ENCODE measurements at places on chromosomes 16 and 17.
A peak's percentile ranks its signal among the peaks of the same experiment; 100 is the strongest.

GRCh38 chr16:13982451-13982850 lies 62.5 kb downstream of the ERCC4 start:
- no peak for DNase-seq

GRCh38 chr16:86984991-86985647 lies 332.1 kb downstream of the C16orf95 start:
- no peak for DNase-seq

DNA sequence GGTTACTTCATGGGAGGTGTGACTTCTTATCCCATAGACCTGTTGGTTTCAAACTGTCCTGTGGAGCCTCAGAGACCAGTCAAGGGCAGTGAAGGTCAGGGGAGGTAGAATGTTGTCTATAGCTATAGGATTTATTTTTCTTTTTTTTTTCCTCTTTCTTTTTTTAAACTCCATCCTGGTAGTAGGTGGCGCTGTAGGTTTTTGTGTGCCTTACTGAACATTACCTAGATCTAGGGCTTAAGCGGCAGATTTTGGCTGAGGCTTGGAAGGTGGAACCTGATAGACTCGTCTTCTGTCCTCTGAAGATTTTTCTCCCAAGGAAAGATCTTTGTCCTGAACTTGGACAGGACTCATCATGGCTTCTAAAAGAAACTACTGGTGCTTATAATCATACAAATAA lies 8.2 kb upstream of the LASP1NB start:
- peak; percentile 1 for DNase-seq

DNA sequence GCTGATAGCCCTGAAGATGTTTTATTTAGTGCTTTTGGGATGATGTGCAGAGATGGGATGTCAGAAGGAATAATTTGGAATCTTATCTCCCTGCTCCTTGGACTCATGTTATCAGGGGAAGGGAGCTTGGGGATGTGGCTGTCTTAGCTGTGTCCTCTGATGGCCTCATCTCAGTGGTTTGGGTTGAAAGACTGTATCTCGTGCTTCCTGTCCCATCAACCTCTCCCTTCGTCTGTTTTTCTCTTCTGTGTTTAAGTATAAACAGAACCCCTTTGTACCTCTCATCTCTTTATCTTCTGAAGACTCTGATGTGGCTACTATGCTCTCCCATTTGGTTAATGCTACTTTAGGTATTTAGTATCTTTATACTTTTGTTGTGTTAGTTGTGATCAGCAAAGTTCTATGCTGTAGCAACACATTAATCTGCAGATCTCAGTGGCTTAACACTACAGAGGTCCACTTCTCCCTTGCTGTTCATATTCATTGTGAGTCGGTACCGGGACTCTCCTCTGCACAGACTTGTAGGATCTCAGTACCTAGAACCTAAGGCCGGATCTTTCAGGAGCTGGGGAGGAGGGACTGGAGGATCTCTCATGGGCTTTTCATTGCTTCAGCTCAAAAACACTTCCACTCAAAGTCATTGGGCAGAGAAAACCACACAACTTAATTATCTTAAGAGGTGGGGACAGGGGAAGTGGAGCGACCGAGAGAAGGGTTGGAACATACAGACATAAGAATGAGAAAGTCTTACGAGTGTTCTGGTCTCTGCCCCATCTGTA lies 28.8 kb downstream of the PRKCA start:
- peak; percentile 33 for DNase-seq

DNA sequence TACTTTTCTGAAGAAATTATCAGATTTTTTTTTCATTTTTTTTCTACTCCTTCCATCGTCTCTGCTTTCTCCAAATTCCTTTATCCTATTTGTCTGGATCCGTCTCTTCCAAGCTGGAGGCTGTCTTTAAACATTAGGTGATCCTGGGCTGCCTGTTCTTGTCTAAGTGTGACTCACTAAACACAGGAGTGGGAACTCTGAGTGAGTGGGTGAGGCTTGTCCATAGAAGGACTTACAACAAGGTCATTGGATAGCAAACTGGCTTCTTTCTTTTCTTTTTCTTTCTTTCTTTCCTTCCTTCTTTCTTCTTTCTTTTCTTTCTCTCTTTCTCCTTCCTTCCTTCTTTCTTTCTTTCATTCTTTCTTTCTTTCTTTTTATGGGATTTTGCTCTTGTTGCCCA lies 18.2 kb downstream of the ALOX15 start:
- DNase-seq = no peak

DNA sequence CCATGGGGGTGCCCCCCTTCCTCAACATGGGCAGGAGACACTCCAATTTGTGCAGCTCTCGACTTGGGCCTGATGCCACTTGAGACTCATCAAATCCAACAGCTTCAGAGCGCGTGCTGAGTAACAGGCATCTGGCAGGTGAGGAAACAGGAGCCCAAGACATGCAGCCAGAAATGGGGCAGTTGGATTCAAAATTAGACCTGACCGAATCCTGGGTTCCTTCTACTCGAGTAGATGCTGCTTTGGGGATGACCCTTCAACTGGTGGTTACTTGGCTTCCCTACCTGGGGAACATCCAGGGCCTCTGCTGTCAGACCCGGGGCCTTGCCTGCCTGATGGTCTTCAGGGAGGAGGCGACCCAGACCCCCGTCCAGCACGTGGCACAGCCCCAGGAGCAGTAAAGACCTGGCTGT lies 488 bp upstream of the NTN3 start:
- no peak for DNase-seq

DNA sequence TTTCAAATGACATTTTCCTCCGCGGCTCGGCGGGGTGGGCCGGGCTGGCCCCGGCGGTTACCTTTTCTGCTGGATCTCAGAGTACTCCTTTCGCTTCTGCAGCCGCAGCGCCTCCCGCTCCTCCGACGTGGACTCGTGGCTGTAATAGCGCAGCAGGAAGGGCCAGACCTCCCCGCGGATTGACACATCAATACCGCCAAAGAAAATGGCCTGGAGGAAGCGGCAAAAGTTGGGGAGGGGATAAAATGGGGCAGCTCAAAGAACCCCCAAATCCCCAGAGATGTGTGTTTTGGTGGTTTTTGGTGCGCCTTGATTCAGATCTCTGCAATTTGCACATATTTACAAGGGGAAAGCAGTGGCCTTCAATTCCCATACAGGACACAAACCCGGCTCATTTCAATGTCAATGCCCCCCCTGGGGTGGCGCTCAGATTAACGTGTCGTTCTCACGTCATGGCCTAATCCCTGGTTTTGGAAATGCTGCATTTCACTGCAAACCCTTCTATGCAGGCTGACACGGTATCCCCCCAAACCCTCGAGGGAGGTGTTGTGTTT lies 85.9 kb downstream of the TBC1D16 start:
- no peak for DNase-seq

GRCh38 chr17:2542456-2542855 lies 30.8 kb upstream of the METTL16 start:
- no peak for DNase-seq

GRCh38 chr16:67910158-67910557 lies 17.1 kb downstream of the PSKH1 start:
- peak; percentile 67 for DNase-seq

DNA sequence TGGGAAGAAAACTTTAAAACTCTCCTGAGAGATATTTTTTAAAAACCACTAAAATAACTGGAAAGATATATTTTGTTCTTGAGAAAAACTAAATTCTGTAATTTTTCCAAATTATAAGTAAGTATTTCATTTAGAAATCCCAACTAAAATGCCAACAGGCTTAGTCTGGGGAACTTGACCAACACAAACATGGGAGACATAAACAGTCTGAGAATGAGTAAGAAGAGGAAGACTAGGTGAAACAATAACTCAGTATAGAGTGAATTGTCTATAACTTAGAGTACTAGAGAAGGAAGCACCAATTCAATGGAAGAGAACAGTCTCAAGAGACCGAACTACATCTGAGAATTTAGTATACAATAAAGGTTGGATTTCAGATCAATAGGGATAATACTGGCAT lies 2.9 kb downstream of the CMTM1 start:
- no peak for DNase-seq

DNA sequence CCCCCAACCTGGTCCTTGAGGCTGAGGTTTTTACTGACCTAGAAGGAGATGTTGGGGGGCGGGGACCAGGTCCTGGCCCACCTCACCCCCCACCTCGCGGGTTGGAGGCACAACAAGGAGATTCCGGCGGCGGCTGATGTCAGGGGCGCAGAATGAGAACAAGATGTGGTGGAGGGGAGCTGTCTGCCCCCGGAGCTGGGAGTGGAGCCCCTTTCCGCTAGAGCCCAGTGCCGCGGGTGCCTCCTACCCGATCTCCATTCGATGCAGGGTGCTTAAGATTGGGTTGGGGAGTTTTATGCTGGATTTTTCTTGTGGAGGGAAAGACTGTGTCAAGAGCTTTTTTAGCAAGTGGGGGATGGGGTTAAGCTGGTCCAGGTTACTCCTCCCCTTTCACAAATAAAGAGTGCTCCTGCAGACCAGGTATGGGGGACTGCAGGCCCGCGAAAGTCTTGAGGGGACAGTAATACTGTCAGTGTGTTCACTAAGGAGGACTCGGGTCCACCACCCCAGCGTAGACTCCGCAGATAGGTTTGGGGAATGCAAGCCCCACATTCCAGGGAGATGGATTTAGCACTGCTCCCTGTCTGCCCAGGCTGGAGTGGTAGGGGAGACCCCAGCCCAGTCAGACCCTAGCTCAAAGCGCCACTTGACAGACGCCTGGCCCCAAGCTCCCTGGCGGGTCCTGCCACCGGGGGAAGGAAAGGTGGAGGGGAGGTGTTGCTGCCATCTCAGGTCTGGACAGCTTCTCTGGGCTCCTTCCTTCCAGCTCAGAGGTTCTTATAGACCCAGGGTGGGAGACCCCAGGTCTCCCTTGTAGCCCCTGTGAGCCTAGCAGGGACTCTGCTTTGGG lies 2.0 kb downstream of the CACNA1G start:
- DNase-seq = no peak
